AG09309 (cell line): ENCODE measurements at places on chromosomes 7 and 10.

GRCh38 chr7:118114175-118114574, 69.8 kb upstream of the LSM8 start:
- no peak for DNase-seq

- peak; percentile 90 for DNase-seq
These were observed 20.5 kb upstream of the COL1A2 start for GRCh38 chr7:94374231-94374630.

GRCh38 chr7:148433521-148434180, 156.9 kb upstream of the C7orf33 start:
- no peak for DNase-seq

- DNase-seq, result peak; percentile 56
These were observed 56.2 kb upstream of the ABLIM1 start for GRCh38 chr10:114714281-114714741.
